Left kidney (tissue), 8 donors: ENCODE measurements at places on chromosomes 2 and 18. TPM values are rescaled to one million over a fixed set of nuclear protein-coding genes. Genes with fewer than 3 reads are reported as not detected.

DNA sequence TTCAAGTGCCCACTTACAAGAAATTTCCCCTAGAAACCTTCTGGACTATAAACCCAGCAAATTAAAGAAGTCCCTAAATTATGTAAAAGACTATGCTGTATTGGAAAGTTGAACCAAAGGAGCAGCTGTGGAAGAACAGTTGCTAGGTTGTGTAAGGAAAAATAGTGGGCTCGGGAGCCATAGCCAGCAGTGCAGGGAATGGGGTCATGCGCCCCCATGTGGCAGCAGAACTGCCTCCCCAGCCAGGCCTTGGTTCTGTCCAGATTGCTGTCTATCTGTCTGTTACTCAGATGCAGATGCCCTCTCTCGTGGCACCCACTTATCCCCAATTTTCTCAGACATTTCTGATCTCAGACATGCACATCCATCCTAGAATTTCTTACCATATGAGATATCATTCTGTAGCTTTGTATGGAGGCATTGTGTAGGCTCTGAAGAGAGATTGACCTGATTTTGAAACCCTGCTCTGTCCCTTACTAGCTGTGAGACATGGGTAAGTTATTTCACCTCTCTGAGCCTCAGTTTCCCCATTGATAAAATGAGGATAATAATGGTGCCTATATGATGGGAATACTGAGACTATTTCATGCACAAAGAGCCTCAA lies 258.3 kb downstream of the SS18 start:
- peak; percentile 38 for DNase-seq

DNA sequence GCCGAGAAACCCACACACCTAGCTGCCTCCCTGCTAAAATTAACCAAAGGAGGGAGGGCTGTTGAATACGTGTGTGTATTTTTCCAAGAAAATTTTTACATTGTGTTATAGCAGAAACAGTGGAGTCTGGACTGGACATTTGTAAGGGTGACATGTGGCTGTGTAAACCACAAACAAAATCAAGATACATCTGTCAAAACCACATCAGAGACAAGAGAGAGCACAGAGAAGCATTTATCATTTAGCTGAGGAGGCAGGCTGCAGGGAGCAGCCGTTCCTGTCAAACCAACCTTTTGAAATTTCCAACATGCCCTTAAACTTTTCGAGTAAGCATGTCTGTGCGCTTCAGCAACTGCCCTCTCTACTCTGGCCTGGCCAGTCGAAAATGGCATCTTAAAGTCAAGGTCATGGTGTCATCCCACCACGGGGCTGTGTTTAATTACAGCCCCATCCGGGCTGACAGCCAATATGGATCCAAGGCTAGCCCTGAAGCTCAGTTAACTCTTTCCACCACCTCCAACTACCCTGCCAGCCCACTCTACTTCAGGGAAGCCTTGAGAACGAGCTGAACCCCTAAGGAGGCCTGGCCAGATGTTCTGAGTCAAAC lies 8.4 kb downstream of the BCL11A start:
- DNase-seq, result no peak

DNA sequence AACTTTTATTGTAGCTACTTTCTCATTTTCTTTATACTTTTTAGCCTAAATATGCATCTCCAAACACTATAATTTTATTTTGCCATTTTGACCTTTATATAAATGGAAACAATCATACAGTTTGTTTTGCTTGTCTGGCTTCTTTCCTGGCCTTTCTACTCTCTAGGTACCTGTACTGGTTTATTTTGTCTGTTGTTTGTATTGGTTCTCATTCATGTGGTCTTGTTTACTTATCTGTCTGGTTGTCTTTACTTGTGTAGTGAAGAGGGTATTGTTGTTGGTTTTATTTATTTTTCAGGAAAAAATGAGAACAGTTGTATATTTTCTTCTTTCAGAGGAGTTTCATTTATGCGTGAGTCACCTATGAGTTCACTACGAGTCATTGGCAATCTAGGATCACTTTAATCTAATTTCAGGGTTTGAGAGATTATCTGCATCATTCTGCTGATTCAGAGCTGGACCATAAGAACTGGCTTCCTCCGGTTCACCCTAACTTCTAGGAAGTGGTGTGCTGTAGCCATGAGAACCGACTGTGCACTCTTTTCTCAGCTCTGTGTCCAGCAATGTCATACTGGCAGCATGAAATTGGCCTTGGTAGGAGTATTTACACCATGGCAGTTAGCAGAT lies 33.1 kb upstream of the HDAC4 start:
- DNase-seq, result no peak

DNA sequence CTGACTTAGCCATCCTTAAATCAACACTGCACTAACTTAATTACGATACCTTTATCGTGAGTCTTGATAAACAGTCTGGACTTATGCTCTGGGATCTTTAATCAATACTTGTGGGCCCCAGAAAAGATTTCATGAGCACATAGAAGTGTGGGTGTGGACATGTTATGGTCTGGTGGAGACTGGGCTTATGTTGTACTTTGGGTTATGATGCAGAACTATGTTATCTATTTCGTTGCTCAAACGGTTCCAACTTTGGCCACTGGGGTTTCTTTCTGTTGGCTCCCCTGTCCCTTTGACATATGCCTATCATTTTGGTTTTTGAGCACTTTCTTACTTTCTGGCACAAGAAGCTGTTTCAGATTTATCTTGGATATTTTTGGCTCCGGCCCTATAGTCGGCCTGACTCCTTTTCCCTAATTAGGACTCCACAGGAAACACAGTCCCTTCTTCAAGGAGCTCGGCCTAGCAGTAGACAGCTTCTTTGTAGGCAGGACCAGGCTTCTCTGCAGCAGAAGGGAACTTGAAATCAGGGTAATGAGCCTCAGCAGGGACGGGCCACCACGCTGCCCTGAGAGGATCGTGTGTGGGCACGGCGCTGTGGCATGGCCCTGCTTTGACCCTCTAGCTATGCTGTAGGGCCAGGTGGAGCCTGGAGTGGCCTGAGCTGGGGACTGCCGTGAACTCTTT lies 54.6 kb upstream of the TXNDC2 start:
- no peak for DNase-seq

GRCh38 chr2:79929624-79930023 lies 374.9 kb downstream of the LRRTM1 start:
- no peak for DNase-seq

- no peak for DNase-seq
These were observed 7.6 kb upstream of the KCTD1 start for GRCh38 chr18:26555804-26556553.

- DNase-seq, result no peak
These were observed 68.2 kb downstream of the PIKFYVE start for GRCh38 chr2:208334230-208334629.

DNA sequence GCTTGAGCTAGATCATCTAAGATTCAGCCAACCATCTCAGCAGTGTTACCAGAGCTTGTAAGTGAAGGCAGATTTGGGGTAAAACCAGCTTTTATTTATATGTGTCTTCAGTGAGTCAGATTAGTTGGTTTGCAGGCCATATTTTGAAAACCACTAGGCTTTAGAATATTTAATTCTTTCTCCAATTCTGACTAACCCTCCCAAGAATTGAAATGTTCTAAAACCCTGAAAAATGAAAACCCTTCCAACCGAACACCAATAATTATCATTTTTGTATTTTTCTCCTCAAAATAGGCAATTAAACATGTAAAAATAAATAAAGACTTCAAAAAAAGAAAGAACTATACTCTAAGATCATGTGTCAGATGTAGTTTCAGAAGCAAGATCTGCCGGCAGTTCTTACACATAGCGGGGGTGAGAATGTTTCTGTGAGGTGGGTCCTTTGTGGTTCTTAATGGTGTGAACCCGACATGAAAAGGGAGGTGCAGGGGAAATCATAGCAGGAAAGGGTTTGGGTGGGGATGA lies 14.2 kb downstream of the PLEK start:
- DNase-seq, result no peak

GRCh38 chr2:124248386-124248785 lies 223.3 kb downstream of the CNTNAP5 start:
- DNase-seq, result no peak

- no peak for DNase-seq
These were observed 234.0 kb downstream of the ZNF516 start for GRCh38 chr18:76260941-76261472.

DNA sequence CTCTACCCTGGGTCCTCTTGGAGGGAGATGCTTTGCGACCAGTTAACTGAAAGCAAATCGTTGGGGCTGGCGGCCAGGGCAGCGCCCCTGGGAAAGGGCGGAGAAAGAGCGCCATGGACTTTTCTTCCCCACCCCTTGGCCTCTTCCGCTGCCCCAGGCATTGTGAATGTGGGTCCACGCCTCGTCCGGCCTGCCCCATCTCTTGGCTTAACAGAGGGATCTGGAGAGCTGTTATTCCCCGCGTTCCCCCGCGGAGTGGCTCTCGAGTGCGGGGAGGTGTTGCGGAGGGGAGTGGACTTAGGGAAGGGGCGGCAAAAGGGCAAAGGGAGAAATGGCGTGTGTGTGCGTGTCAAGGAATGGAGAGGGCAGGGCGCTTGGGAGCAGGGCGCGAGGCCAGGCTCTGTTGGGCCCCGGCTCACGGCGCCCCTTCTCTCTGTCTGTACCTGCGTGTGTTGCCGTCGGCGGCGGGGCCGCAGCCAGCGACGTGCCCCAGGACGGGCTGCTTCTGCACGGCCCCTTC lies 6.6 kb downstream of the EMX1 start:
- DNase-seq, result no peak

The TCF23 gene
- polyA plus RNA-seq, result 0.50 TPM

The NCKAP1 gene
- 145 TPM for polyA plus RNA-seq

The SERPINB13 gene
- not detected for polyA plus RNA-seq

The OXER1 gene
- polyA plus RNA-seq, result 12.0 TPM

The SP140 gene
- 1.3 TPM for polyA plus RNA-seq

The ALPG gene
- not detected for polyA plus RNA-seq

The PDCL3 gene
- 32.1 TPM for polyA plus RNA-seq
